ENCODE measurements at places on chromosomes 6 and 20. TPM values are rescaled to one million over a fixed set of nuclear protein-coding genes. Genes with fewer than 3 reads are reported as not detected.

- no peak overlapping the region for H3K4me3 ChIP-seq
- DNase-seq: no peak
- no peaks in the 10 kb centered on the region for H3K27me3 ChIP-seq
- no peaks in the 10 kb centered on the region for H3K36me3 ChIP-seq
Observed at GRCh38 chr6:23316931-23317330, 747.6 kb downstream of the HDGFL1 start.

- no peaks in the 10 kb centered on the region for H3K36me3 ChIP-seq
- no peaks in the 10 kb centered on the region for H3K4me1 ChIP-seq
- H3K27ac ChIP-seq: no peak overlapping the region
- no peaks in the 10 kb centered on the region for H3K27me3 ChIP-seq
Observed at GRCh38 chr6:6870921-6871320, 236.8 kb upstream of the RREB1 start.

VNN1 gene
- polyA plus RNA-seq: 2.0 TPM

EFHC1 gene
- 23.2 TPM for polyA plus RNA-seq

AKAP12 gene
- 62.7 TPM for polyA plus RNA-seq

DNA sequence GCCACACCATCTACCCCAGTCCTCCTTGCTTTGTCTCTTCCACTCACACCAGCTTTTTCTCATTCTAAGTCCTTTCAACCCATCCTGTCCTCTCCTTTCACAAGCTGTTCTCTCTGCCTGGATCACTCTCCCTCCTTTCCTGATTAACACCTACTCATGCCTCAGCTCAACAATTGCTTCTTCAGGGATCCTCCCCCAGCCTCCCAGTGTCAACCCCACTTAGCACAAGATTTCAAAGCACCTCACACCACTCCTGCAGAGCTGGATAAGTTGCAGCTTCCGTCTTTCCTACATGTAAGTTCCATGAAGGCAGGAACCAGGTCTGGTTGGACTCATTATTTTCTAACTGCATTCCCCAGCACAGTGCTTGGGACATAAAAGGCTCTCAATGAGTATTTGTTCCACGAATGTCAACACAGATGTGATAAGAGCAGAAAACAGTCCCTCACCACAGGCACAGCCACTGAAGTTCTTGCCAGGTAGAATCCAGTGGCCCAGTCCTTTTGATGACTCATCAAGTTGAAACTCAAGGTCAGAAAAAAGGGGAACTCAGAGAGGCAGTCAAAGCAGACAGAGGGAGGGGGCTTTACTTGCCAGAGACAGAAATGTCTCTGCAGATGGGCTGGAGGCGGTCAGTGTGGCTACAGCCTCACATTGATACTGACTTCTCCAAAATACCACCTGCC is 193.4 kb upstream of the PRDM1 start:
- DNase-seq: no peak
- no peaks in the 10 kb centered on the region for H3K36me3 ChIP-seq
- H3K27ac ChIP-seq: no peak overlapping the region
- no peak overlapping the region for H3K4me3 ChIP-seq
- H3K27me3 ChIP-seq: no peaks in the 10 kb centered on the region

DNA sequence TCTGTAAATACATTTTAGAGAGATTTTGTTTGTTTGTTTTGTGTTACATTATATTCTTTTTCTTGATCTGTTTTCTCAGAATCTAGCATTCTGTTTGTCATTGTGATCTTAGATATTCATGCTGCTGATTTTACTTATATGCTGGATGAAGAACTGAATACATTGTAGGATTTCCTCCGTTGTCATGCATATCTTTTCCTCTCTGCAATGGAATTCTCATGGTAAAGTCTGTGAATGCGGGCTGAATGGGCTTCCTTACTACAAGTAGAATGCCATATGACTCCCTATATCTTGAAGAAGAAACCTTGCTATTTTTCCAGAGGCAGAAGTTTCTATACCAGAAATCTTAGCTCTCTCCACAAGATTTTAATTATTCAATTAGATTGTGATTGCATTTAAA is 2.4 kb upstream of the DEFB114 start:
- H3K27ac ChIP-seq: no peak overlapping the region
- no peaks in the 10 kb centered on the region for H3K4me1 ChIP-seq
- no peak overlapping the region for H3K4me3 ChIP-seq
- H3K36me3 ChIP-seq: no peaks in the 10 kb centered on the region

DNA sequence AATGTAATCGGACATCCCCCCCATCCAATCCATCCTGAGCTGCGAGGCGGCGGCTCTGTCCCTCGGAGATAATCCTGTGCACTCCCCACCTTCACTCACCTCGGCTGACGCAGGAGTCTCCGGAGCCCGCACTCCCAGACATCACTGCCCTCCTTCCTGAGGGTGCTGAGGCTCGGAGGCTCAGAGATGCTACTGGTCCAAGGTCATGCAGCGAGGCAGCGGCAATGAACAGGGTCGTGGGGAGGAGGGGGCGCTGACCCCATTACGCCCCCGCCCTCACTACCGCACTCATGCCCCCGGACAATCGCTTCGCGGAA is 485 bp downstream of the ADISSP start:
- peaks cover 21% of the 10 kb centered on the region for H3K4me1 ChIP-seq
- no peak for DNase-seq
- peak overlapping the region; percentile 17 for H3K27ac ChIP-seq
- peak overlapping the region; percentile 80 for H3K4me3 ChIP-seq
- H3K36me3 ChIP-seq: no peaks in the 10 kb centered on the region

DNA sequence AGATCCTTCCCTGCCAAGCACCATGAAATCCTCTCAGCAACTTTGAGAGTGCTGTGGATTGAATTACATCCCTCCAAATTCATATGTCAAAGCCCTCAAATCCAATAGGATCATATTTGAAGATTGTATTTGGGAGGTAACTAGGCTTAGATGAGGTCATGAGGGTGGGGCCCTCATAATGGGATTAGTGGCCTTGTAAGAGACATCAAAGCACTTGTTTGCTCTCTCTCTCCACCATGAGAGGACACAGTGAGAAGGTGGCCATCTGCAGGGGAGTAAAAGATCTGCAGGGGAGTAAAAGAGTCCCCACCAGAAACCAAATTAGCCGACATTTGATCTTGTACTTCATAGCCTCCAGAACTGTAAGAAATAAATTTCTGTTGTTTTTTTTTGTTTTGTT is 298.2 kb downstream of the SAMD5 start:
- H3K4me1 ChIP-seq: peaks cover 24% of the 10 kb centered on the region
- H3K27me3 ChIP-seq: no peaks in the 10 kb centered on the region
- no peaks in the 10 kb centered on the region for H3K36me3 ChIP-seq
- no peak overlapping the region for H3K27ac ChIP-seq
- no peak for DNase-seq

DNA sequence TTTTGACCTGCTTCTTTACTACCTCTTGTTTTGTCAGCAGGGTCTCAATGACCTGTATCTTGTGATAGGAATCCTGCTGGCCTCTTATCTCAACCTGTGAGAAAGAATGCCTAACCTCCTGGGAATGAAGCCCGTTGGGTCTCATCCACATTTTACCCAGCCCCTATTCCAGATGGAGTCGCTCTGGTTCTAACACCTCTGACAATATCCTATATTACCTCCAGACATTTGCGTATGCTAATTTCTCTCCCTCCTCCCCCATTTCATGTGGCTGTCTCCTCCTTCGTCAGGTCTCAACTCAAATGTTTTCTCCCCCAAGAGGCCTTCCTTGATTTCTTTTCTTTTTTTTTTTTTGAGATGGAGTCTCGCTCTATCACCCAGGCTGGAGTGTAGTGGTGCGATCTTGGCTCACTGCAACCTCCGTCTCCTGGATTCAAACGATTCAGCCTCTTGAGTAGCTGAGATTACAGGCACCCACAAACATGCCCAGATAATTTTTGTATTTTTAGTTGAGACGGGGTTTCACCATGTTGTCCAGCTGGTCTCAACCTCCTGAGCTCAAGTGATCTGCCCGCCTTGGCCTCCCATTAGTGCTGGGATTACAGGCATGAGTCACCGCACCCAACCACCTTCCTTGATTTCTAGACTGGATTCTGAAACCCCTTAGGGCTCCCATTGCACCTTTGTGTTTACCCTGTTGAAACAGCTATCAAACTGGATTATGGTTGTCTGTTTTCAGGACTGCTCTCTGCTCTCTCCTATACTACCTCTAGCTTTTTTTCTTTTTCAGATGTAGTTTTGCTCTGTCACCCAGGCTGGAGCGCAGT is 49.5 kb upstream of the B4GALT5 start:
- no peak overlapping the region for H3K4me3 ChIP-seq
- H3K27me3 ChIP-seq: no peaks in the 10 kb centered on the region
- H3K36me3 ChIP-seq: no peaks in the 10 kb centered on the region
- peak; percentile 50 for DNase-seq
- no peak overlapping the region for H3K27ac ChIP-seq

GRCh38 chr20:36402708-36403107 is 96.6 kb downstream of the DLGAP4 start:
- H3K4me1 ChIP-seq: no peaks in the 10 kb centered on the region
- H3K27ac ChIP-seq: no peak overlapping the region
- H3K27me3 ChIP-seq: peaks cover 14% of the 10 kb centered on the region
- no peak overlapping the region for H3K4me3 ChIP-seq
- H3K36me3 ChIP-seq: no peaks in the 10 kb centered on the region

DNA sequence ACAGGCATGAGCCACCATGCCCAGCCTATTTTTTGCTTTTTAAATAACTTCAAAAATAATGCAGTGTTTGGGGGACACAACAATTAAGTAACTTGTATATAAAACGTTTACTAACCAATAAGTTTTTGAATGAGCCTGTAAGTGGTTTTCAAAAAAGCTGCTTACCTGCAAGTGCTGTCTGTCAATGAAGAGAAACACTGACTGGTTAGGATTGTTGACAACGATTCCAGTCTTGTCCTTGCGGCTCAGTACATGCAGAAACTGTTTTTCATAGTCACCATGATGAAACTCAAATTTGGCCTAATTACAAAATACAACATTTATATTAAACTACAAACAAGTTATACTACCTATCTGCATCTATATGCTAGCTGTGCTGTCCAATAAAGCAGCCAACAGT is 10.3 kb downstream of the C6orf62 start:
- H3K36me3 ChIP-seq: peaks cover 83% of the 10 kb centered on the region
- no peak for DNase-seq

GRCh38 chr6:137589067-137589848 is 95.1 kb upstream of the OLIG3 start:
- DNase-seq: peak; percentile 33
- H3K4me3 ChIP-seq: no peak overlapping the region
- H3K36me3 ChIP-seq: no peaks in the 10 kb centered on the region
- H3K27ac ChIP-seq: no peak overlapping the region
- no peaks in the 10 kb centered on the region for H3K27me3 ChIP-seq

DNA sequence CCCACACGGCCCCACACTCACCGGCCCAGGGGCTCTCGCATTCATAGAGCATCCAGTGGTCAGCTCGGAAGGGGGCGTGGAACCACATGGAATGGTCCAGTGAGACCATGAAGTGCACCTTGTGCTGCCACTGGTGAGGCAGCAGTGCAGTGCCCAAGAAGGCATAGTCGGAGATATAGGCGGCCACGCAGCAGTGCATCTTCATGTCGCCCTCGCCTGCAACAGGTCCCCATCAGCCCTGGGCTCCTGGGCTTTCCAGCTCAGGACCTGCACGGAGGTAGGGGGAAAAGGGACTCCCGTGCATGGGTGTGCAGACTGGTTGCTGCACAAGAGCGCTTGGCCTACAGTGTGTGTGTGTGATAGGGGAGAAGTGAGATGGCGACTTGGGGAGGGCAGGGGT is 9.9 kb downstream of the SNX21 start:
- no peaks in the 10 kb centered on the region for H3K4me1 ChIP-seq
- no peak for DNase-seq
- H3K36me3 ChIP-seq: peaks cover 78% of the 10 kb centered on the region

SYNDIG1 gene
- polyA plus RNA-seq: 2.0 TPM

- H3K4me3 ChIP-seq: no peak overlapping the region
- H3K36me3 ChIP-seq: no peaks in the 10 kb centered on the region
- no peaks in the 10 kb centered on the region for H3K27me3 ChIP-seq
- no peaks in the 10 kb centered on the region for H3K4me1 ChIP-seq
- H3K27ac ChIP-seq: no peak overlapping the region
Observed at GRCh38 chr6:39752835-39753724, 27.9 kb upstream of the KIF6 start.

FERMT1 gene
- polyA plus RNA-seq: 21.4 TPM

THEMIS gene
- polyA plus RNA-seq: 0.73 TPM

- H3K27me3 ChIP-seq: peaks cover 75% of the 10 kb centered on the region
- DNase-seq: no peak
- H3K4me3 ChIP-seq: peak within 1 kb of the TSS; percentile 13
- no peaks in the 10 kb centered on the region for H3K4me1 ChIP-seq
- no peaks in the 10 kb centered on the region for H3K36me3 ChIP-seq
Observed at GRCh38 chr20:63498960-63499337, at the start of gene EEF1A2. TSS of gene EEF1A2 (minus strand) at chr20:63499083. CDS start at chr20:63497763, 1,320 bp downstream.

DNA sequence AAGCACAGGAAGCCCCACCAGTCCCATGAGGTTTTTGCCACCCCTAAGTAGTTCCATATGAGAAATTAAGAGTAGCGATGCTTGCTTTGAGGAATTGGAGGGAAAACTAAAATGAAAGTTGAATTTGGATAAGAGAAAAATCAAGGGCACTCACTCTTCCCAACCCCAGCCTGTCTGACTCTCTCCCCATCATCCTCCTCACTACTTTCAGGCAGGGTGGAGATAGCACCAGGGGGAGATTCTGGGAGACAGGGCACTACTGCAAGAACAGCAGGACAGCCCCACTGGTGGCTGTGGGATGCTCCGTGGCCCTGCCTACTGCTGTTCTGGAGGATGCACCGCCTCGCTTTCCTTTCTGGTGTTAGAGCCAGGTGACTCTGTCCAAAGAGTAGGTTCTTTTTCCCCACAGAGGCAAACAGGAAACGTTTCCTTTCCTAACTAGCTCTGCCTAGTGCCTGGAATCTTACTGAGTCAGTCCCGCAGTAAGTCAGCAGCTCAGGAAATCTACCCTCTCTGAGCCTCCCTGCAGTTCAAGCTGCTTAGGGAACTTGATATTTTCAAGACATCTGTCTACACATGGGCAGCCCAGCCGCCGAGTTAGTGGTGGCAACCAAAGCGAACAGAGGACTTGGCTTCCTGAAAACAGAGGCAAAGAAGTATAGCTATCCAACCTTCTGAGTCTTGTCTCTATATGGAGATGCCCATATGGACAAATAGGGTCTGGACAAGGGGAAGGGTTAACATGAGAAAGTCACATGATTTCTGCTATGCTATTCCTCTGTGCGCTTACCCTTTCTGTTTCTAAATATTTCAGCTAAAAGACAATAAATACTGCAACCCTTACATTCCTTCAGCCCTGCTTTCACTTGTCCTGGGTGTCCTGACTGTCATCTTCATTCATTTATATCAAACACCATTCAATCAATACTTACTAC is 11.4 kb downstream of the HLA-E start:
- DNase-seq: no peak
- no peak overlapping the region for H3K27ac ChIP-seq
- no peaks in the 10 kb centered on the region for H3K36me3 ChIP-seq
- H3K27me3 ChIP-seq: peaks cover 8% of the 10 kb centered on the region
- no peaks in the 10 kb centered on the region for H3K4me1 ChIP-seq
- no peak overlapping the region for H3K4me3 ChIP-seq

GATA5 gene
- polyA plus RNA-seq: 40.9 TPM

- H3K4me1 ChIP-seq: peaks cover 2% of the 10 kb centered on the region
- no peaks in the 10 kb centered on the region for H3K27me3 ChIP-seq
- no peak overlapping the region for H3K27ac ChIP-seq
- H3K36me3 ChIP-seq: no peaks in the 10 kb centered on the region
- H3K4me3 ChIP-seq: no peak overlapping the region
Observed at GRCh38 chr6:5175635-5176034, 85.1 kb downstream of the LYRM4 start.

EEF1A2 gene
- 29.7 TPM for polyA plus RNA-seq

- no peaks in the 10 kb centered on the region for H3K27me3 ChIP-seq
- no peaks in the 10 kb centered on the region for H3K36me3 ChIP-seq
- DNase-seq: no peak
- no peak overlapping the region for H3K4me3 ChIP-seq
- H3K27ac ChIP-seq: no peak overlapping the region
Observed at GRCh38 chr6:87908978-87909811, 138.4 kb upstream of the SPACA1 start.
